ENCODE measurements at places on chromosomes 6 and 20. TPM values are rescaled to one million over a fixed set of nuclear protein-coding genes. Genes with fewer than 3 reads are reported as not detected.

Gene MTFR2
- 14.2 TPM for total RNA-seq

Gene BPIFB2
- not detected for total RNA-seq

DNA sequence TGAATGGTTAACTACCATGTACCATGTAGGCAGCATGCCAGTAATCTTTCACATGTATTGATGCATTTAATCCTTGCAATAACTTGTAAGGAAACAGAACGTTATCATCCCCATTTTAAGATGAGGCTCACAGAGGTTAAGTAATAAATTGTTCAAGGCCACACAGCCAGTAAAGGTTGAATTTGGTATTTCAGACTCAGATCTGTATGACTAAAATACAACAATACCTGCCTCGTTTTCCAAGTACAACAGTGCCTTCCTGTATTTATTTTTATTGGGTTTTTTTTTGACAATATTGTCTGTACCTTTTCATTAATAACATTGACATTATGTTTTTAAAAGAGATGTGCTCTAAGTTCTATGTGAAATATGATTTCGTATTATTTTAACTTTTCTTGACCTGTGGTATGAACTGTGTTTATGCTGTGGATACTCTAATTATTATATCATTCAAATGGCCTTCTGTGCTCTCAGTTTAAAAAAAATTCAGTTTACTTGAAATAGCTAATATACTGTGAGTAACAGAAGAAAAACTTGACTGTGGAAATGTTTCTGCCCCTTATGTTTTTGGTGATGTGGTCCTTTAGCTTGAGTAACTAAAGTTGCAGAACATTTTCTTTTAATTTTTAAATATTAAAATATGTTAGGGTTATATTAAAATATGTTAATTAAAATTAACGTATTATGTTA, 39.7 kb downstream of the XRN2 start:
- DNase-seq, result no peak

DNA sequence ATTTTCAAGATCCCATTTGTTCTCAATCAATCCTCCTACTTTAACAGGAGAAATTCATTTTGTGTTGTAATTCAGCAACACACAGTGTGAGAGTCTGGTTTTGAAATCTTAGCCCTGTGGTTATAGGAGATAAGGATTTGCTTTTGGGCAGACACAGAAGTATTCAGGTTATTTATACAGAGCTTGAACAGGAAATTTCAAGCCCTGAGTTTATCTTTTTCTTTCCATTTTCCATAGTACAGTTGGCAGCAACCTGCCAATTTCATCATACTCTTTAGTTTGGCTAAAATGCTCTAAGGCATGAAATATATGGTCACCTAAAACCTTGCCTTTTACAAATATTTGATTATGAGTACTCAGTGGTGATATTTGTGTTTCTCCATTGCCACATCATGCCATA, 41.4 kb downstream of the PKIB start:
- no peak for DNase-seq

DNA sequence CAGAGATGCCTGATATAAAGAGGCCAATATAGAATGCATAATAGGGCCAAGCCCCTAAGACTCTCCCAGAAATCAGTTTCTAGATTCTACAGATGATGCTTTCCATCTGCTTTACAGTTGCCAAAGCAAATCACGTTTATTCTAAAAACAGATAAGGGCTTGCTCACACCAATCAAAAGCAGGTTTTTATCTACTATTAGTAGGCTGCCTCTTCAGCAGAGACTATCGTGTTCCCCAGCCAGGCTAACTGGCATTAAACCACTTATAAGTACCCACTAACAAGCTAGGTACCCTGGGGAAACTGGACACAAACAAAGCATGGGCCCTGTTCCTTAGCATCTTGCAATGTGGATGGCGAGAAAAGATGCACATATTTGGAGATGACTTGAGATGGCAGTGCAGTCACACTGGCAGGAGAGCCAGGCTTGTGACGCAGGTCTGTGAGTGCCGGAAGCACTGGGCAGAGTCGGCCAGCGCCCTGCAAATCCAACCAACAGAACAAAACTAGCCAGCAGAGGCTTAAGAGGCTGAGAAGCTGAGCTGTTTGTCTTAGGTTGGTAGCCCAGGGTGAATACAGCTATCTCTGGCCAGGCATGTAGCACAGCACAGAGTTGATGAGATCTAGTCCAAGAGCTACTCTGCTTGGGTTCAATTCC, 73.4 kb downstream of the GFOD1 start:
- no peak for DNase-seq

DNA sequence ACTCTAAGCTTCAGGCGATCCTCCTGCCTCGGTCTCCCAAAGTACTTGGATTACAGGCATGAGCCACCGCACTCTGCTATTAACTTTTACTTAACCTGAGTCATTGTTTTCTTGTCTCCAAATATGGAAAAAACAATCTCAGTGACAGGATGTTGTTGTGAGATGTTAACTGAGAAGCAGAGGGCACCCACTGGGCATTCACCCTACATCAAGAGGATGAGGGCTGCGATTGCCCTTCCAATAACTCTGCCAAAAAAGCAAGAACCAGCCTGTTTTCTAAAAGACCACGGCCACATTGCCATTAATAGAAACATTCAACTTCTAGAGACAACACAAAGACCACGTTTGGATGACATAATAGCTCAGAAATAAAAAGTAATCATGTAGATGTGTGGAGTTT, 107.6 kb upstream of the SGK1 start:
- peak; percentile 76 for DNase-seq

Gene DEFB132
- total RNA-seq, result not detected

DNA sequence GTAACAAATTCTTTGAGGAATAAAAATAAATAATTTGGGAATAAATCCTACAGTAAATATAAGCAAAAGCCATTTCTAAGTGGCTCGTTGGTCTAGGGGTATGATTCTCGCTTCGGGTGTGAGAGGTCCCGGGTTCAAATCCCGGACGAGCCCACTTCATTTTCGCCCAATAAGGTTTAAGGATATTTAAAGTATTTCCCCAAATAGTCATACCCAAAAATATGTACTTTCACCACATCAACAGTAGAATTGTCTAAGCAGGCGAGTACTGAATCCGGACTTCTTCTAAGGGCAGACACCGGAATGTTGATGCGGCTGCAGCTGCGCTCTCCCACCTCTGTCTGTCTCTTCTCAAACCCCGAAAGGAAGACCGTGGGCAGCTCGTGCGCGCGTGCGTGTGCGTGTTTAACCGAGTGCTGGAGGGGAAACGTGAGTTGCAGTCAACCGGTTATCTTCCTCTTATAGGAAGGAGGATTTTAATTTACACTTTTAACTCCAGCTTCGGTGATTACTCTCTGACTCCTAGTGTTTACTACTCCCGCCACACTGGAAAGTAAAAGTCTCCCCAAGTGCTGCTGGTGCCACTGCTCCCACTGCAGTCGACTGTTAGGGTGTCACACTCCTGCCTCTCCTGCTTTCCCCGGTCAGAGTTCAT, 155.7 kb upstream of the PRSS16 start:
- DNase-seq, result peak; percentile 87

GRCh38 chr20:47016068-47016664, 121.5 kb downstream of the EYA2 start:
- DNase-seq, result no peak

GRCh38 chr6:56168596-56168995, 78.8 kb downstream of the COL21A1 start:
- no peak for DNase-seq

Gene GTSF1L
- total RNA-seq, result not detected

- DNase-seq, result no peak
These were observed 323.8 kb upstream of the JARID2 start for GRCh38 chr6:14921878-14922671.

Gene HMGN3
- total RNA-seq, result 95.3 TPM

Gene HLA-DPB1
- not detected for total RNA-seq

- DNase-seq, result no peak
These were observed 534.4 kb upstream of the CHD6 start for GRCh38 chr20:42152575-42152974.

- peak; percentile 83 for DNase-seq
These were observed at the start of gene SAMD5 for GRCh38 chr6:147508042-147508865. SAMD5 (plus strand) TSS chr6:147508690; CDS start chr6:147508929, 239 bp downstream.

DNA sequence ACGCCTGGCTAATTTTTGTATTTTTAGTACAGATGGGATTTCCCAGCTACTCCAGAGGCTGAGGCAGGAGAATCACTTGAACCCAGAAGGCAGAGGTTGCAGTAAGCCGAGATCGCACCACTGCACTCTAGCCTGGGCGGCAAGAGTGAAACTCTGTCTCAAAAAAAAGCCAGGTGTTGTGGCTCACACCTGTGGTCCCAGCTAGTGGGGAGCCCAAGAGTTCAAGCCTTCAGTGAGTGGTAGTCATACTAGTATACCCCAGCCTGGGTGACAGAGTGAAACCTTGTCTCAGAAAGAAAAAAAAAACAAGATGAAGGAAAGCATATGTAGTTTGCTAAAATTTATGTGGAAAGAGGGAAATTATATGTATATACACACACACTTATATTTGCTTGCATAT, 20.0 kb upstream of the POU5F1 start:
- DNase-seq, result no peak

GRCh38 chr6:142796571-142796970, 148.4 kb downstream of the HIVEP2 start:
- DNase-seq, result no peak

- DNase-seq, result no peak
These were observed 516 bp downstream of the TMEM151B start for GRCh38 chr6:44270526-44271405.

Gene ROS1
- total RNA-seq, result not detected

Gene IL20RA
- not detected for total RNA-seq

Gene CPNE1
- 265 TPM for total RNA-seq

Gene HSPA12B
- not detected for total RNA-seq

GRCh38 chr6:44431118-44431725, 43.7 kb downstream of the CDC5L start:
- no peak for DNase-seq

Gene LAMA5
- total RNA-seq, result 63.3 TPM

DNA sequence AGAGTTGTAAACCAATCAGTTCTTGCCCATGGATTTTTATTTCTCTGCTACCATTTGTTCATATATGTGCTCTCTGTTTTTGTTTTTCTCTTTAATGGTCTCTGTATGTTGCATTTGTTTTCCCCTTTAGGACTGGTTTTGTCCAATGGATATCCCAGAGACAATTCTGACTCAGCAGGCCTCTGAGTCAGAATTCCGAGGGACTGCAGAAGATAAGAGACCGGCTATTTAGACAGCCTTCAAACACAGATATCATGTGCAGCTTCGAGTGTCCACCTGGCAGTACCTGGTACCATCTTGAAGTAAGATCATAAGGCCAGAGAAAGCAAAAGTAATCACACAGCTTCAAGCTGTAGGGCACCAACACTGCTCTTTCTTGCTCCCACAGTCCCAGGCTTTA, 125.5 kb downstream of the ELOVL4 start:
- no peak for DNase-seq

- no peak for DNase-seq
These were observed 203.9 kb downstream of the HAO1 start for GRCh38 chr20:7736336-7736735.

GRCh38 chr6:24933868-24934401, 1.8 kb downstream of the RIPOR2 start:
- no peak for DNase-seq

DNA sequence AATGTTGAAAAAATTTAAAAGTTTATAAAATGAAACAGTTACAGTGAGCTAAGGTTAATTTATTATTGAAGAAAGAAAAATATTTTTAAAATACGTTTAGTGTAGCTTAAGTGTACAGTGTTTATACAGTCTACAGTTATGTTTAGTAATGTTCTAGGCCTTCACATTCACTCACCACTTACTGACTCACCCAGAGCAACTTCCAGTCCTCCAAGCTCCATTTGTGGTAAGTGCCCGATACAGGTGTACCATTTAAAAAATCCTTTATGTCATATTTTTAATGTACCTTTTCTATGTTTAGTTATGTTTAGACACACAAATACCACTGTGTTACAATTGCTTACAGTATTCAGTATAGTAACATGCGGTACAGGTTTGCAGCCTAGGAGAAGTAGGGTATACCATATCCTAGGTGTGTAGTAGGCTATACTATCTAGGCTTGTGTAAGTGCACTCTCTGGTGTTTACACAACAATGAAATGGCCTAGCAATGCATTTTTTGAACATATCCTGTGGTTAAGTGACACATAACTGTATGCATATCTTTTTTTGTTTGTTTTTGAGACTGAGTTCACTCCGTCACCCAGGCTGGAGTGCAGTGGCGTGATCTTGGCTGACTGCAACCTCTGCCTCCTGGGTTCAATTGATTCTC, 26.3 kb downstream of the FLRT3 start:
- no peak for DNase-seq

Gene DAAM2
- not detected for total RNA-seq

DNA sequence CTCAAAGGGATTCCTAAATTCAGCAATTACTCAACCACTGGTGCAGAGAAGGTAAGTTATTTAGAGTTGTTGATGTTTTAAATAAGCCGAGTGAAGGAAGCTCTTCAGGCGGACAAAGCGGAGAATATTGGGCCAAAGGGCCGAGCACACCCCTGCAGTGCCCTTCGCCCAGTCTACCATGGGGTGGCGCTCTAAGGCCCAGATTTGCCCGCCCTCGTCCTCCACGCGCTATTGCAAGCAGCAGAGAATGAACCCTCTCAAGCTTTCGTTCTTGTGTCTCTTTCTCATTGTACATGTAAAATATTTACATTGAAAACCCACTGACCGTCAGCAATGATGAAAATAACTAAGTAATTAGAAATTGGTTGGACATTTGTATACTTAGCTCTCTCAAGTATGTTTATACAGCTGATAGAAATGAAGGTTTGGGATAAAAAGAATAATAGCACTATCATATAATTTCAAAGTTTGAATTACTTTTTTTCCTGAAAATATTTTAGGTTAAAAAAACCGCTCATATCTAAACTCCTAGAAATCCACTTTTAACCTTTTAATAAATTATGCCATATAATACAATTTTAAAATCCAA, 195.0 kb upstream of the CEP162 start:
- no peak for DNase-seq

GRCh38 chr6:112253841-112254816, at the start of gene LAMA4:
LAMA4 (minus strand) TSS chr6:112254567; CDS start chr6:112254150, 417 bp downstream.
- DNase-seq, result peak; percentile 18

DNA sequence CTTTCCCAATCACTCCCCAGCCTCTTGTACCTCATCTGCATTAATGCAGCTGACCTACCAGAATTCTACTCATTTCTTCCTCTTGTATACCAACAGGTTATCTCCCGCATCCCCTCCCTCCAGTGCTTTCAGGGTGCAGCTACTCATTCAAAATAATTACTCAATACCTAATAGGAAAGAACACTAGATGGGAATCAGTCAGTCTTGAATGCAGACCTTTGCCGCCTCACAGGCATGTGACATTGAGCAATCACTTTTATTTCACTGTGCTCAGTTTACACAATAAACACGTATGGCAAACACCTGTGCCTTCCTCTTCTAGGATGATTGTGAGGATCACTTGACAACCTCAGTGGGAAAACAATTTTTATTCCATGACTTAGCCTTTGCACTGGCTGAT, 13.3 kb downstream of the ZSCAN31 start:
- DNase-seq, result no peak

- no peak for DNase-seq
These were observed 166.4 kb upstream of the ZNF217 start for GRCh38 chr20:53760025-53760441.

Gene PMEPA1
- total RNA-seq, result 97.6 TPM
